ENCODE measurements at places on chromosomes 3 and 15. TPM values are rescaled to one million over a fixed set of nuclear protein-coding genes. Genes with fewer than 3 reads are reported as not detected.

The ZNF35 gene
- total RNA-seq: 5.2 TPM

The LRRN1 gene
- total RNA-seq: not detected

The GNAT1 gene
- 0.25 TPM for total RNA-seq

The ATP13A5 gene
- total RNA-seq: not detected

The DLL4 gene
- 2.9 TPM for total RNA-seq

The CDCP1 gene
- total RNA-seq: 6.5 TPM

The GOLGA8R gene
- total RNA-seq: 0.19 TPM

The ZCWPW2 gene
- not detected for total RNA-seq

The ROPN1 gene
- not detected for total RNA-seq

The KLF15 gene
- total RNA-seq: 1.4 TPM

The HDC gene
- not detected for total RNA-seq

The FGF12 gene
- 0.67 TPM for total RNA-seq

The MOBP gene
- total RNA-seq: 0.02 TPM

The MORC1 gene
- total RNA-seq: not detected

The DCBLD2 gene
- 259 TPM for total RNA-seq

The CCR9 gene
- not detected for total RNA-seq

The CCNL1 gene
- 38.0 TPM for total RNA-seq

The CRABP1 gene
- 1.9 TPM for total RNA-seq

The STAB1 gene
- total RNA-seq: 0.07 TPM

The STAC gene
- total RNA-seq: 1.9 TPM

The SKOR1 gene
- total RNA-seq: not detected

The SLC28A1 gene
- not detected for total RNA-seq

The AHSG gene
- not detected for total RNA-seq

The CCDC39 gene
- total RNA-seq: not detected

The SPTBN5 gene
- total RNA-seq: 0.17 TPM

The CX3CR1 gene
- 0.06 TPM for total RNA-seq

The USP19 gene
- total RNA-seq: 20.5 TPM

The TTLL13 gene
- total RNA-seq: 0.57 TPM

The UBL7 gene
- total RNA-seq: 41.8 TPM

The B3GNT5 gene
- 24.8 TPM for total RNA-seq

The RAD18 gene
- 13.6 TPM for total RNA-seq
